Kidney (tissue), 22 donors: ENCODE measurements at places on chromosomes 13 and 19.
A peak's percentile ranks its signal among the peaks of the same experiment; 100 is the strongest.

DNA sequence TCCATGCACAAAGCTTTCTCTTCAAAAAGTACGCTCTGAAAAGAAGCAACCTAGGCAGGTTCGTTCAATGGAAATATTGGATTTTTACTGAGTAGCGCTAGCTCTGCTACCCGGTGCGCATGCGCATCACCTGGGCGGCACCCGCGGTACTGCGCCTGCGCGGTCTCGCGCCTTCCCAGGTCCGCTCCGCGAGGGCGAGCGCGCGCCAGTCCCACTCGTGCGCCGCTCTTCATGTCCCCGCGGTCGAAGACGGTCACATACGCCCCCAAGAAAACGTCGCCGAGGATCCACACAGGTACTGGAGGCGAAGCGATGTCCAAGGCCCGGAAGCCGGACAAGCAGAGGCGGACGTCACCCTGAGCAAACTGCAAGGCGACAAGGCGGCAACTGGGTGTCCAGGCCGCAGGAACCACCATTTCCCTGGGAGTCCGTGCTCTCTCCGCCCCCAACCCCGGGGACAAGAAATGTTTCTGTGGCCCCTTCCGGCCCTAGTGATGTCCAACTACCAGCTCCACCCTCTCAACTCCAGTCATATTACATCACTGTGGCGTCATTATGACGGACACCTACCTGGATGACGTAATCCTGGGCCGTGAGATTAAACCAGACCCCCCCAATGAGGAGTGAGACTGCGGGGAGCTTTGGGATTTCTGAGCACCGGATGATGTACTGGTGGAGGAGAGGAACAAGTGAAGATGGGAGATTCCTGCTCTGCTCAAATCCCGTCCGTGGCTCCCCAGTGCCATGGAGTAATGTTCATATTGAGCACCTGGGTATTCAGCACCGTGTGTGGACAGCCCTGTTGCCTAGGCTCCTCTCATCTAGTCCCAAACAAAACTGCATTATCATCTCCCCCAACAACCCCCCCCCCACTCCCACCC, 4.8 kb upstream of the KCNC3 start:
- peak; percentile 94 for DNase-seq

GRCh38 chr19:16339361-16339725, 14.7 kb downstream of the KLF2 start:
- DNase-seq, result no peak

DNA sequence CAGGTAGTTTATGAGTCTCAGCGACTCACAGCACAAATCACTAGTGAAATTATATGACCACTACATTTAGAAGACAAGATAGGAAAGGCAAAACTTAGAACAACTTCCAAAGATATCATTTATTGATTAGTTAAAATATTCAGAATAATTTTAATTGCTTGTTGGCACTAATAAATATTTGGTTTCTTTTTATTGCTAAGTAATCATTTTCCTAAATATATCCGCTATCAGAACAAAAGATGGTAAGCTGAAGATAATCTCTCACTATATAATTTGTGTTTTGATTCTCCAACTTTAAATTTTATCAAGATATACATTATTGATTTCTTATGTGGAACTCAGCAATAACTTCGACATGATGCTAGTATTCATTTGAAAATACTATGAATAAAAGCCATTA, 248.5 kb downstream of the DIAPH3 start:
- no peak for DNase-seq

- peak; percentile 46 for DNase-seq
Measured at GRCh38 chr13:53238261-53238660, 209.6 kb downstream of the OLFM4 start.

DNA sequence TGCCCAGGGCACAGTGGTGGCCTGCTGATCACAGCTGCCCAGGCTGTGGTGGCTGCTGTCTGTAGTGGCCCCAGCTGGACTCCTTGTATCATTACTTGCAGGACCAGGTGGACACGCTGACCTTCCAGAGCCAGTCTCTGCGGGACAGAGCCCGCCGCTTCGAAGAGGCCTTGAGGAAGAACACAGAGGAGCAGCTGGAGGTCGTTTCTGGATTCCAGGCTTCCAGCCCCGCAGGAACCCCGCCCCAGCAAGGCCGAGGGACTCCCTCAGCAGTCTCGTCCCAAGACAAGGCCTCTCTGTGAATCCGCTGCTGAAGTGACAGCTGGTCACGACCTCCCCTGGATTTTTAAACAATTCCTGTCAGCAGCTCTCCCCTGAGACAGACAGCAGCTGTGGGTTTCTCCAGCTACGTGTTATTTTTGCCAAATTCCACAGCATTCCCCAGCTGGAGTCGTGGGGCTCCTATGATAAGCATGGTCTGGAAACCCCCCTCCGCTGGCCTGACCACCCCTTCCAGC, 98.3 kb downstream of the SLC7A1 start:
- peak; percentile 96 for DNase-seq

- peak; percentile 98 for DNase-seq
Measured at GRCh38 chr19:49339301-49340068, 4.3 kb downstream of the CD37 start.

- DNase-seq, result no peak
Measured at GRCh38 chr13:21364357-21364756, 94.7 kb downstream of the ZDHHC20 start.

DNA sequence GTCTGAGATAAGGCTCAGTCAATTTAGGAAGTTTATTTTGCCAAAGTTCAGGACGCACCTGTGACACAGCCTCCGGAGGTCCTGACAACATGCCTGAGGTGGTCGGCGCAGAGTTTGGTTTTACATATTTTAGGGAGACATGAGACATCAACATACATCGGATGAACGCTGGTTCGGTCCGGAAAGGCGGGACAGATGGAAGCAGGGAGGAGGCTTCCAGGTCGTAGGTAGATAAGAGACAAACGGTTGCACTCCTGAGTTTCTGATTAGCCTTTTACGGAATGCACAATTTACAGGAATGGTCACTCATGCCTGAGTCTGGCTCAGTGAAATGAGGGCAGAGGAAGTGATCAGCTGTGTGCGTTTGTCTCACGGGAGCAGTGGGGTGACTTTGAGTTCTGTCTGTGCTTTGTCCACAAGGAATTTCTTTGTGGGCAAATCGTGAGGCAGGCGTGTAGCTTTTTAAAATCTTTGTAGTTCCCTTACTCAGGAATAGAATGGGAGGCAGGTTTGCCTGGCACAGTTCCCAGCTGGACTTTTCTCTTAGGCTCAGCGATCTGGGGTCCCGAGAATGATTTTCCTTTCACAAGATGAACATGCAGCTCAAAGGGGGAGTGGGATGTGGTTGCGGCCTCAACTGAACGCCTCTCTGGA, 36.2 kb downstream of the C13orf46 start:
- DNase-seq, result peak; percentile 19

GRCh38 chr13:108266321-108266990, 3.1 kb upstream of the TNFSF13B start:
- DNase-seq, result no peak

GRCh38 chr13:33728271-33729037, 89.5 kb upstream of the RFC3 start:
- no peak for DNase-seq

GRCh38 chr13:40498461-40498860, 168.0 kb downstream of the FOXO1 start:
- no peak for DNase-seq
